AG04450 (cell line): ENCODE measurements at places on chromosomes 5 and 9.

- no peak for DNase-seq
These were observed 1.9 kb downstream of the FGF1 start for GRCh38 chr5:142683881-142684505.

DNA sequence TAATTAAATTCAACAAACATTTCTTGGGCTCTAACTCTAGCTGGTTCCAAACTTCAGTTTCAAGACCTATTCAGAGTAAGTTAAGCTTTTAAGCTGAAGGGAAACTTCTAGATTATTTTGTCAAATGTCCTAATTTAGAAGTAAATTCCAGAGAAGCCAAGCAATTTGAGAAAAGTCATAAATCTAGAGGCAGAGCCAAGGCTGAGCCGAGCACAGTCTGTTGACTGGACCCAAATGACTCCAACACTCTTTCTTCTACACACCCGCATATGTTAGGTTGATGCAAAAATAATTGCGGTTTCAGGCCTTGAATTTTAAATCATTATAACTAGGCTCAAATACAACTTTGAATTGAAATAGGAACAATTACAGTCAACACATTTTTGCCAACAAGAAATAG is 319.7 kb downstream of the NFIB start:
- DNase-seq = no peak

DNA sequence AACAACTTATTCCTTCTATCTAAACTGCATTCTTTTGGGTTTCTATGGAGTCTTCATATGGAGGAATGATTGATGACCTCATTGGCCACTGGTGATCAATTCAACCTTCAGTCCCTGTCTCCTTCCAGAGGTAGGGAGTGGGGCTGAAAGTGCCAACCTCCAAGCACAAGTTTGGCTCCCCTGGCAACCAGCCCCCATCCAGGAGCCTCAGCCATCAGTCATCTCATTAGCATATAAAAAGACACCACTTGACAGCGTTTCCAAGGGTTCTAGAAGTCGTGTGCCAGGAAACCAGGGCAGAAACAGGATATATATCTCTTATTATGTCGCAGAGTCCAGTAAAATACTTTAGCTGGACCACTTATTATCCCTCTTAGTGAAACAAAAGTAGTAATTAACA is 9.8 kb downstream of the SLC31A2 start:
- no peak for DNase-seq

DNA sequence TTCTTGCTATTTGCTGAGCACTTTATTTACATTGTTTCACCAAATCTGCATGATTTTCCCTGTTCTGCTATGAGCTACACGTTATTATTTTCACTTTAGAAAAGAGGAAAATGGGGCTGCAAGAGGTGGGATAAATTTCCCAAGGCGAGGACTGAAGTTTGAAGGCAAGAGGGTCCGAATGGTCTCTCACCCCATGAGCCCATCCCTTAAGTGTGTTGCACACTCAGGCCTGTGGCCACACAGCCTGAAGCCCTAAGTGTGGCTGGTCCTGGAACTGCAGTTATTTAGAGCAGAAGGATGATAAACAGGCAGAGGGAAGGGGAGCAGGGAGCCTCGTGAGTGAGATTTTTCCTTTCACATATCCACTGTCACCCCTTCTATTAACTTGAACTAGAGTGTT is 7.8 kb downstream of the PDE8B start:
- DNase-seq = no peak

- no peak for DNase-seq
These were observed 148.1 kb downstream of the NPR3 start for GRCh38 chr5:32859211-32859641.

GRCh38 chr5:73940026-73940425 is 314.0 kb downstream of the ARHGEF28 start:
- DNase-seq = no peak

DNA sequence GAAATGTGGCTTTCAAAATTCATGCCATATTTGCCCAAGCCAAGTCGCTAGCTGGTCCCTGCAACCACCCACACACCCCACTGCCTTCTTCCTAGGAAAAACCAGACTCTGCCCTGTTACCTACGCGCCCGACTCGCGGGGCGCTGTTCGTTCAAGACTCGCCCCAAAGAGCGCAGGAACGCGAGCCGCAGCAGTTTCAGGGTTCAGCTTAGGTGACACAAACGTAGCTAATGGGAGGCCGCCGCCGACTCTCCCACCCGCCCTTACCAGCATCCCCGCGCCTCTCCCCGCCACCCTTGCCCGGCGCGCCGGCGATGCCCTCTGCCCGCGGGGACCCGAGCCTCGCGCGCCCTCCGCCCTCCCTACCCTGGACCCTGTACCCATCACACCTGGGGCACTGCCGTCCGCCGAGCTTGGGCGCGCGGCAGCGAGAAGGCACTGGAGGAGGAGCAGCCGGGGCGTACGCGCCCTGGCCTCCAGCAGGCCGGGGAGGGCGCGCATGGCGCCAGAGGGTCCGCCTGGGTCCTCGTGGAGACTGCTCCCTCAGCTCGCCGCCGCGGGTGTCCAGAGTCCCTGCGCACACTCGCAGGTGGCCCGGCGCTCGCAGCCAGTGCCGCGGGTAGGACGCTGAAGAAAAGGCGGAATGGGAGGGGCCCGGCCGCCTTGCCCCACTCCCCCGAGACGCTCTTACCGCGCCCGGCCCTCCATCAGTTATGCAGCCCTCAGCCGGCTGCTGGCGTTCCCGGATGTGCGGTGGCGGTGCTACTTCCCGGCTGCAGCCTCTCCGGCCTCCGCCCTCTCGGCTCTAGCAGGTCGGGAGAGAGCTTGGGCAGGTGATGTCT is at the start of gene EMB:
EMB (minus strand) TSS at position 638 of the 842 bp plus-strand sequence; CDS start at position 501, 137 bp downstream.
- DNase-seq = no peak
